ENCODE measurements at places on chromosomes 3 and 15.

- no peak for DNase-seq
Observed at GRCh38 chr3:80233576-80233975, 465.8 kb upstream of the ROBO1 start.

DNA sequence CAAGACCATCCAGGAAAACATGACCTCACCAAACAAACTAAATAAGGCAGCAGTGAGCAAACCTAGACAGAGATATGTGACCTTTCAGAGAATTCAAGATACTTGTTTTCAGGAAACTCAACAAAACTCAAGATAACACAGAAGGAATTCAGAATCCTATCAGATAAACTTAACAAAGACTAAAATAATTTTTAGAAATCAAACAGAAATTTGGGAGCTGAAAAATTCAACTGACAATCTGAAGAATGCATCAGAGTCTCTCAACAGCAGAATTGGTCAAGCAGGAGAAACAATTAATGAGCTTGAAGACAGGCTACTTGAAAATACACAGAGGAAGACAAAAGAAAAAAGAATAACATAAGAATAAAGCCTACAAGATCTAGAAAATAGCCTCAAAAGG is 55.6 kb downstream of the MYO9A start:
- no peak for DNase-seq

DNA sequence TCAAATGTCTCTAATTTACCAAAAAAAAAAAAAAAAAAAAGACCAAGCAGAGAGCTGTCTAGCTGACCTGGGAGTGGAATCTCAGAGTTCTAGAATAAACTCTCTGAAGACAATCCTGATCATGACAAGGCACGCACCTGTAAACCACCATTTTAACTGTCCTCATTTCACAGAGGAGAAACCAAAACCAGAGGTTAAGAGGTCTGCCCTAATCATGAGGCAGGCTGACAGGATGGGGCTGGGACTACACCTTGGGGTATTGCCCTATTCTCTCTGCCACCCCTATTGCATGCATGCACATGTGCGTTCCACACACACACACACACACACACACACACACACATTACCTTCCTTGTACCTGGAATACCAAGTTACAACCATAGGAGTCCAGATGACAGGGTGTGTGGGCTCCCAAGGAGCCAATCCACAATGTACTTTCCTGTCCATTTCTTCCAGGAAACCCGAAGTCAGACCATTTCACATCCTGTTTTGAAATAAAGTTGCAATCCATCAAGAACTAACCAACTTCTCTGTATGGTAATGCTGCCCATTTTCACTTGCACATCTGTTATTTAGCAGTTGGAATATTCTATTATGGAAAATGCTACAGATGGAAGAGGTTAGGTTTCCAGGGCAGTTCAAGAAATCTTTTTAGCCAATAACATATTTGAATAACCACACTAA is 34.6 kb downstream of the HSPBAP1 start:
- DNase-seq = no peak

DNA sequence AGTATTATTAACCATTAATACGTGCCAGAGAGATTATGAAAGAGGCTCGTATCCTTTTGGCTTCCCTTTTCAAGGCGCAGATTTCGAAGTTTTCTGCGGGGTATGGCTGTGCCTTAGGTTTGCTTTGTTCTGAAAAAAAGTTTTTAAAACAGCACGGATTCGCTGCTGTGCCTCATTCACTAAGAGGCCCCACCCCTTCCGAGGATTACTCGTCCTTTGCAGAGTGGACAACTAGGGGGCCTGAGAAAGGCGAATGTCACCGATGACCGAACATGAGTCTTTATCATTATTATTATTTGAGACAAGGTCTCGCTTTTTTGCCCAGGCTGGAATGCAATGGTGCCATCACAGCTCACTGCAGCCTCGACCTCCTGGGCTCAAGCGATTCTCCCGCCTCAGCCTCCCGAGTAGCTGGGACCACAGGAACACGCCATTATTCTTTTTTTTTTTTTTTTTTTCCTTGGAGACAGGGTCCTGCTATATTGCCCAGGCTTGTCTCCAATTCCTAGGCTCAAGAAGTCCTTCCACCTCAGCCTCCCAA is 684 bp upstream of the RPS27L start:
- DNase-seq = peak; percentile 71

- peak; percentile 79 for DNase-seq
Observed at GRCh38 chr15:81338170-81339007, 14.4 kb upstream of the STARD5 start.

GRCh38 chr3:134517791-134518190 is 31.9 kb downstream of the CEP63 start:
- DNase-seq = no peak

- no peak for DNase-seq
Observed at GRCh38 chr3:20310629-20311028, 124.6 kb upstream of the SGO1 start.

DNA sequence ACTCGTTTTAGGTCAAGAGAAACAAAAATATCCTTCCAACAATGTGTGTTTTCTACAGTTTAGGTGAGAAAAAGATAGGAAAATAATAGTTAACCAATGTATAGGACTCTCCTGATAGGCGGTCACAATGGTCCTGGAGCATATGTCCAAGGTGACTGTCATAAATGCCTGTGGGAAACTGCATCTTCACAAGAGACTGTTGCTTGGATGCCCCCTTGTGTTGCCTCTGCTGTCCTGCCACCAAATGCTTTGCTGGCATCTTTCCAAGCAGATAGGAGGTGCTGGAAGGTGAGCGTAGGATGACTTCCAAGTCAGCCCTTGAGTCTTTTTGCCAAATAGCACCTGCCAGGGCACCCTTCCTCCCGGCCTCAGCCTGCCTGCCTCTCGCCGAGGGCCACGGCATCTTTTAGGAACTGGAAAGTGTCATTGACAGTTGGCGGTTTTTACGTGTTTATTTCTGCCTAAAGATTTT is 24.1 kb upstream of the SACM1L start:
- peak; percentile 26 for DNase-seq

- peak; percentile 65 for DNase-seq
Observed at GRCh38 chr3:189041482-189042090, 130.2 kb upstream of the TPRG1 start.

DNA sequence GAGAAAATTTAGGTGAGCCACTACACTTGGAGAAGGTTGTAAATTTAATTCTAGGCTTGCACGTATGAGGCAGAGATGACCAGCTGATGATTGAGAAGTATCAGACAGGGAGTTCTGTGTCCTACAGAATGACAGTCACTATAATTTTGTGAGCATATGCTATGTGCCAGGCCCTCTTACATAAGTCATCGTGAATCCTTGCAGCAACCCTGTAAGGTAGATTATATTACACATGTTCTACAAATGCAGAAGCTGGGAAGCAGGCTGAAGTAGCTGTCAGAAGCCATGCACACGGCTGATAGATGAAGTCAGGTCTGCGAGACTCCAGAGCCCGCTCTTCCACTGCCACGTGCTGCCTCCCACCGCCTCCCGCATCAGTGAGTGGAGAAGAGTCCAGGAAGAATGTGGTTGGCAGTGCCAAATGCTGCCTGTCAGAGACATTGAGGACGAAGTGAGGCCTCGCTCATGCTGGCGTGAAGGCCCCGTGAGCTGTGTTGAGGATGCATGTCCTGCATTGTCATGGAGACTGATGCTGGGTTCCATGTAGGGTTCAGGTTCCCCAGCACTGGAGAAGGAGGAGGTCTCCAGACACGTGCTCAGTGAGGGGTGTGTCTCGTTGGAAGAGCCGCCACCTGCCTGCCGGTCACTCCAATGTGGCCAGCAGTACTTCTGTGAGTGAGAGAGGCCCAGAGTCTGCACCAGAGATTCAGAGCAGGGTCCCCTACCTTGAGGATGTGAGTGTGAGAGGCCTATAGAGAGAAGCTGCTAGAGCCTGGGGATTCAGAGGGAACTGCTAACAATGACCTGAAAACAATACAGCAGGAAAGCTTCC is 123.3 kb upstream of the PLXNA1 start:
- no peak for DNase-seq

GRCh38 chr15:78394026-78394425 is 44.0 kb upstream of the IREB2 start:
- no peak for DNase-seq

- no peak for DNase-seq
Observed at GRCh38 chr15:94843060-94843459, 611.7 kb downstream of the MCTP2 start.

DNA sequence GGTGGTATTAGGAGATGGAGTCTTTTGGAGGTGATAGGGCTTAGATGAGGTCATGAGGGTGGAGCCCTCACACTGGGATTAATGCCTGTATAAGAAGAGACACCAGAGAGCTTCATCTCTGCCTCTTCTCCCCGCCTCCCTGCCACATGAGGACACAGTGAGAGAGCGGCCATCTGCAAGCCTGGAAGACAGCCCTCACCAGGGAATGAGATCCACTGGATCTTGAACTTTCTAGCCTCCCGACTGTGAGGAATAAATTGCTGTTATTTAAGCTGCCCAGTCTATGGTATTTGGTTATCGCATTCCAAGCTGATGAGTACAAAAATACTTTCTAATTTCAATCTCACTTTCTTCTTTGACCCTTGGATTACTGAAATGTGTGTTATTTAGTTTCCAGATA is 121.4 kb downstream of the OCA2 start:
- DNase-seq = no peak

DNA sequence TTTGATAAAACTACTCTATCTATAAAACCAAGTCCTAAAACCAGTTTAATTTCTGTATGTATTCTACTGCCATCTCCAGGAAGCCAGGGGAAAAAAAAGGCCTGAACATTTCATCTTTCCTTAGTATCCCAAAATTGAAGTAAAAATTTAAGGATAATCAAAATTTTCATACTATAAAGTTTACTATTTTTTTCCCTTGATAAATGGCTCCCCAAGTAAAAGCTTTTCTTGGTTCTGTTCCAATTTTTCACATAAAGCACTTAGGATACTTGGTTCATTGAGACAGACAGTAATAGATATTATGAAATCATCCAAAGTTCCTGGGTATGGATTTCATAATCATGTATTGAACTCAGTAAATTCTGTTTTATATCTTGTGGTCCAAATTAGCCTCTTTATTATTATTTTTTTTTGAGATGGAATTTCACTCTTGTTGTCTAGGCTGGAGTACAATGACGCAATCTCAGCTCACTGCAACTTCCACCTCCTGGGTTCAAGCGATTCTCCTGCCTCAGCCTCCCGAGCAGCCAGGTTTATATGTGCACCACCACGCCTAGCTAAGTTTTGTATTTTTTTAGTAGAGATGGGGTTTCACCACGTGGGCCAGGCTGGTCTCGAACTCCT is 34.5 kb downstream of the ICE2 start:
- peak; percentile 37 for DNase-seq

GRCh38 chr15:101207867-101208288 is 44.0 kb downstream of the CHSY1 start:
- DNase-seq = no peak

DNA sequence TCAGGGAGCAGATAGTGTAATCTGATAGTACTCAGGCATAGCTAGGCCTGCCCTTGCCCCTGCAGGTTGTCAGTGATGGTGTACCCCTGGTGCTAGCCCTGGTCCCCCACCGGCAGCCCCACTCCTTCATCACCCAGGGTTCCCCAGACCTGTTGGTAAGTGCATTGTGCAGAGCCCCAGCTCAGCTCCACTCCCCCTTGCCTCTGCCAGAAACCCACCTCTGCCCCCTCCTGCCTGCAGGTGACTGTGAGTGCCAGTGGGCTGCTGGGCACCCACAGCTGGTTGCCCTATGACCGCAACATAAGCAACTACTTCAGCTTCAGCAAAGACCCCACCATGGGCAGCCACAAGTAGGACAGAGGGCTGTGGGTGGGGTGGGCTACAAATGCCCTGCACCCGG is 27.5 kb downstream of the NBEAL2 start:
- no peak for DNase-seq

- no peak for DNase-seq
Observed at GRCh38 chr3:12707449-12707848, 43.5 kb upstream of the RAF1 start.

GRCh38 chr3:64798316-64798715 is 110.5 kb upstream of the ADAMTS9 start:
- DNase-seq = no peak

DNA sequence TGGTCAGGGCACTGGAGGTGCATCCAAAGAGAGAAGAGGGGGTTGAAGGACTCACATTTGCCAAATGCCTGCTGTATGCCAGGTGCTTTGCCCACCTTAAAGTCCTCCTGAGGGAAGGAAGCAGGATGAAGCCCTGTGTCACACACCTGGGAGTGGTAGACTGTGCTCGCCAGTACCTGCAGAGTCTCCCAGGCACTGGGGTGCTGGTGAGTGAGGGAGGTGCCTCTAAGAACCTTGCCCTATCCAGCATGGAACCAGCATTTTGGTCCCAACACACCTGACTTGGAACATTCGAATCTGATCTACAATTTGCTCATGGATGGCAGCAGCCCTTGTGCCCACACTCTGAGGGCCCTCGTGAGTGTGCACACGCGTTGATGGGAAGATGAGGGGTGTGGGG is 76.7 kb downstream of the SEC22A start:
- DNase-seq = no peak

DNA sequence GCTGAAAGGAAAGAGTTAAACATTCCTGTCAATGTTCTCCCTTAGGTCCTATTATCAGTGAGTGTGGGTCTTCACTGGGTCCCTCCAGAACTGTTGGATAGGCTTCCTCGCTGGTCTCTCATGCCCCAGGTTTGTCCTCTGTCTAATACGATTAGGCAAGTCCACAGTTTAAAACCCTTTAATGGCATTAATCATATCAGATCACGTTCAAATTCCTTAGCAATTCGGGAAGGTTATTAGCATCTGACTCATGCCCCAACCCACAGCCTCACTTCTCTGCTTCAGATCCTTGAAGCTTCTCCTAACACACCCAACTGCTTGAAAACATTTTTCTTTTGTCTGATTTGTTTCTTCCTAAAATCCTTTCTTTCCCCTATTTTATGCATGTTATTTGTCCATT is 224.3 kb upstream of the ATP10A start:
- peak; percentile 21 for DNase-seq

GRCh38 chr3:95717048-95717447 is 1097.3 kb upstream of the EPHA6 start:
- DNase-seq = no peak

- no peak for DNase-seq
Observed at GRCh38 chr3:111677007-111677392, 81.9 kb upstream of the ZBED2 start.

- DNase-seq = no peak
Observed at GRCh38 chr15:31261266-31262142, 65.1 kb upstream of the KLF13 start.

DNA sequence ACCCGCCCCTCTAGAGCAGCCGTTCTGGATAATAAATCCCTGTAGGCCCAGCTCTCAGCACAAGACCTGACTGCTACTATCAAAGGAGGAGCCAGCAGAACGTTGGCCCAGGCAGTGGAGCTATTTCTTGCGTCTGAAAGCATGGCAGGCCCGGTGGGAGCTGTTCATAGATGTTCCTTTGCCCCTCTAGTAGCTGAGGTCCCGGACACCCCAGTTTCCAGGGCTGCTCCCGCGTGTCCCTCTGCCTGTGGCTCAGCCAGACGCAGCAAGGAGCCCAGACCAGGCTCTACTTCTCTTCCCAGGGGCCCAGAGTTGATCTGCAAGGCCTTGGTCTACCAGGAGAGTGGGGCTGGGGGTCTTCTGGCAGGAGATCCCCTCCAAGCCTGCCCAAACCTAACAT is 76.1 kb downstream of the FAM174B start:
- no peak for DNase-seq

- DNase-seq = no peak
Observed at GRCh38 chr3:46712191-46713049, 5.2 kb downstream of the PRSS50 start.
